ENCODE measurements at places on chromosomes 4 and X.

- no peak for DNase-seq
These were observed 65.6 kb downstream of the BANK1 start for GRCh38 chr4:101856149-101856548.

DNA sequence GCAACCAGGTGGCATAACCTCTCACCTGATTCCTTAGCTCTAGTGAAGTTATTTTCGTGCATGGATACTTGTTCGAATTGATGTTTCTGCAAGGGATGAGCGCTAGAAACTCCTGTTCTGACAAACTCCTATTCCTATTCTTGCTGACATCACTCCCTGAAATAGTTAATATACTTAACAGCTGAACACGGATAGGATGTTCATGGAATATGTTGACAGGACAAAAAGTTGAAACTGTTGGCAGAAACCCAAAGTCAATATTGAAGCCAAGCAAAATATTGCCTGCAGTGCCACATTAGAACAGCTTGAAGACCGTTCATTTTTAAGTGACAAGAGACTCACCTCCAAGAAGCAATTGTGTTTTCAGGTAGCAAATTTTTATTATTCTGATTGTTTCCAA is at the start of gene KLKB1:
Gene KLKB1, plus strand, starts transcription at position 287 of the 400 bp plus-strand sequence. CDS start 689 bp downstream, outside the sequence.
- DNase-seq = no peak

DNA sequence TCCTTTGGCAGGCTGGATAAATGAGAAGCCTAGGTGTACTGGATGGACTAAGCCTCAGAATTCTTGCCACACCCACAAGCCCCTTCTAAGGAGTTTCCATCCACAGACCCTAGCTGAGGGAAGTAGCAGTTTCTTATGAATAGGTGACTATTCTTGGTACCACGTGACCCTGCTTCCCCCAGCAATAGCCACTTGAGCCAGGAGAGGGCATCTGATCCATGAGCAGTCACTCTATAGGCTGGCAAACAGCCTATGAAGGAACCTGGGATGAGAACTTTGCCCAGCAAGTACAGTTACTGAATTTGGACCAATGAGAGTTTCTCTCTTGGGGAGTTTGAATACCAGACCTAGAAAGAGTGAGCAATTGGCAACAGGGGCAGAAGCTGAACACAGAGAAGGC is 84.0 kb downstream of the RTL9 start:
- DNase-seq = no peak

- DNase-seq = no peak
These were observed 559.3 kb upstream of the ZFP42 start for GRCh38 chr4:187436251-187436650.

- DNase-seq = no peak
These were observed 2.7 kb downstream of the HAND2 start for GRCh38 chr4:173527103-173527891.

- DNase-seq = no peak
These were observed 10.5 kb downstream of the DCAF8L2 start for GRCh38 chrX:27600686-27601085.

GRCh38 chr4:177116161-177116560 is 193.5 kb upstream of the NEIL3 start:
- DNase-seq = no peak

GRCh38 chrX:50067435-50068284 is 133.1 kb downstream of the AKAP4 start:
- no peak for DNase-seq

DNA sequence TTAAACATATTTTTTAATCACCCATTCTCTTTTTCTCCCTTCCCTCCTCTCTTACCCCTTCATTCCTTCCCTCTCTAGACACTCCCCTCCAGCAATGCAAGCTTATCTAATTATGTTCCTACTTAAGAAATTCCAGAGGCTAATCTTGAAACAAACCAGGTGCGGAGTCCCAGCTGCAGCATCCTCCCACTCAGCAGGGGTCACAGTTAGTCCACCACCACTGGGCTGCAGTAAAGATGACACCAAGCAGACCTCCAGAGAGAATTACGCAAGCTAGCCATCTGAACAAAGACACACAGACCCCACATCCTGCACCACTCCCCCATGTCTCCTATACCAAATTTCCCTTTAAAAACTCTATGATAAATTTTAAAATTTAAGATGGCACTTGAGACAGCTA is 13.9 kb upstream of the SEC24B start:
- no peak for DNase-seq

GRCh38 chr4:159593681-159594080 is 490.8 kb downstream of the RAPGEF2 start:
- no peak for DNase-seq

DNA sequence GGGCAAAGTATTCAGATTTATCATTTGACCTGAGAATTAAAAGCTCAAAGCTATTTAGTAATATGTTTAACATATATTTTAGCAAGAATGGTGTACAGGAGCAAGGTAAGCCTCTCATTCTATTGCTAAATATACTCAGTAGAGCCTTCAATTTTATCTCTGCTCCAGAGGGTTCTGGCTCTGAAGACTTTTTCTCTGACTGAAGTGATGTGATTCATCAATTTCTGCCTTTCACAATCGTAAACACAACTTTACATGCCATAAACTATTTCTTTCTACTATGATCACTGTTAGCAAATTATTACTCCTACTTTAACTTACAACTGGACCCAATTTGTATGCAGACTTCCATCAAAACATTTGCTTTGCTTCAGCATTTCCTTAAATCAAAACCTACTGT is 315.0 kb upstream of the NDST4 start:
- DNase-seq = no peak

DNA sequence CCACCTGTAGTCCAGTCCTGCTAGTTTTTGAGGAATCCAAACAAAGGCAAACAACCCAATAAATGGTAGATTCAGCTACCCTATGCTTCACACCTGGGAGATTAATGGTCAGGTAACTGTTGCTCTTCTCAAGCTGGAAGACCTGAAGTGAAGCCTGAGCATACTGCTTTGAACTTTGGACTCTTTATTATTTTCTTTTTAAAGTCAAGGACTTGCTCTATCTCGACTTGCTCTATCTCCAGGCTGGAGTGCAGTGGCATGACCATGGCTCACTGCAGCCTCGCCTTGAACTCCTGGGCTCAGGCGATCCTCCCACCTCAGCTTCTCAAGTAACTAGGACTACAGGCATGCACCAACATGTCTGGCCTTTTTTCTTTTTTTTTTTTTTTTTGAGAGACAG is 14.7 kb upstream of the KLHL13 start:
- DNase-seq = no peak

GRCh38 chr4:134624365-134624764 is 422.8 kb upstream of the PABPC4L start:
- no peak for DNase-seq

DNA sequence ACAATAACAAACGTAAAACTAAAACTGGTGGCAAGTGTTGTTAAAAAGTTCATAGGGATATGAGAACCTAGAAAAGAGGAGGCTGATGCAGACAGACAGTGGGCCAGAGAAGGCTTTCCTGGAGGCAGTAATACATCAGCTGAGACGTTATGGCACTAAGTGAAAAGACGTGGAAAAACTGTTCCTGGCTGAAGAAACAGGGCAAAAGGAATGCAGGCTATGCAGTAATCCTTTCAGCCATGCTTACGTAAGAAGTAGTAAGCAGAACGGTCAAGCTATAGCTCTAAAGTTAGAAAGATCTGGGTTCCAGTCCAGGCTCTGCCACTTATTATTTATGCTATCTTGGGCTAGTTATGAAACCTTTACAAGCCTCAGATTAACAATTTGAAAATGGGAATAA is 6.4 kb downstream of the LAMTOR3 start:
- DNase-seq = no peak

- DNase-seq = no peak
These were observed 89.3 kb downstream of the DDIT4L start for GRCh38 chr4:100100985-100101384.

GRCh38 chr4:81353861-81354260 is 117.8 kb downstream of the RASGEF1B start:
- DNase-seq = no peak

- no peak for DNase-seq
These were observed 17.0 kb upstream of the TBL1X start for GRCh38 chrX:9447906-9448305.

DNA sequence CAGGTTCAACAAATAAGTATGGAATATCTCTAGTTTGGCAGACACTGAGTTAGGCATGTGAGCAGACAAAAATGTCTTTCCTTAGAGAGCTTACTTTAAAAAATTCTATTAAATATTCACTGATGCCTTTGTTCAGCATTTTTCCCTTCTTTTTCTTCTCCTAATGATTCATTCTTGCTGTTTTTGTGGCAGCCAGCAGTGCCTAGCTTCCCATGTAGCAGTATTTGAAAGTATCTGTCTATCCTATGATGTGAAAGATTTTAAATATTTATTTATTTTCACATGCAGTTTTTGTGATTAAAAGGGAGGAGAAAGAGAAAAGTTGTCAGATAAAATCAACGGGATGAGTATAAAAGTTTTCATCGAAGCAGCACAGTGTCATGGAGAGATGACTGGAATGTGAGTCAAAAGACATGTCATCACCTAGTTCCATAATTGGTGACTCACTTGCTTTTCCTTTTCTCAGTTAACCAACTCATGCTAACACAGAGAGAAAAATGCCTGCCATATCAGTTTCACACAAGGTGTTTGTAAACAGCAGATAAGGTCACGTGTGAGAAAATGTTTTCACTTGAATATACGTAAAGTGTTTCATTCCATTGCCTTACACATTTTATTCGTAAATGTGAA is 69.8 kb downstream of the BMPR1B start:
- DNase-seq = no peak

DNA sequence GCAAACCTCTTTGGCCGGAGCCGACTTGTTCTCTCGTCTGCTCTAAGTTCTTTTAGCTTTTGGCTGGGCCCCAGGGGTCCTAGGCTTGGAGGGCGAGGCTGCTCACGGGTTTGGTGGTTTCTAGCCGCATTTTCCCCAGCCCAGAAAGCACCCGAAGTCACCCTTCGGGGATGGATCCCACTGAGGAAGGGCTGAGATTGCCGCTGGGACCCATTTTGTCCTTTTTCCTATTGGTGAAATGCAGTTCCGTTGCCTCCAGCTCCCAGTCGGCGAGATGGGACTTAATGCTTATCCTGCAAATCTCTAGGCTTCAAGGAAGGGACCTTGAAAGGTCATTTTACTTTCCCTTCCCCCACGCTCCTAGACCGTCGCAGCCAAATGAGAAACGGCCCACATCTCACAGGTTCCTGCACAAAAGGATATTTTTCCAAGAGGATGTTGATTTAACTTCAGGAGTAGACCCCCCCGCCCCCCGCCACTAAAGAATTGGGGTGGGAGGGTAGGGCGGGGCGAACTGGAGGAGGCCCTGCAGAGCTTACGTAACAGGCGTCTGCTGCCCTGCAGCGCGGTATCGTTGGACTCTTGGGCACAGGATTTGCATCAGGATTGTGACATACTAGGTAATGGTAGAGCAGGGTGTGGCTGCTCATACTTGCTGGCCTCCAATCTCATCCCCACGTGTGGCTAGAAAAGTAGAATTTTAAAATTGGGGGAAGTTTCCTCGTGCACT is 564 bp downstream of the PGK1 start:
- peak; percentile 51 for DNase-seq

DNA sequence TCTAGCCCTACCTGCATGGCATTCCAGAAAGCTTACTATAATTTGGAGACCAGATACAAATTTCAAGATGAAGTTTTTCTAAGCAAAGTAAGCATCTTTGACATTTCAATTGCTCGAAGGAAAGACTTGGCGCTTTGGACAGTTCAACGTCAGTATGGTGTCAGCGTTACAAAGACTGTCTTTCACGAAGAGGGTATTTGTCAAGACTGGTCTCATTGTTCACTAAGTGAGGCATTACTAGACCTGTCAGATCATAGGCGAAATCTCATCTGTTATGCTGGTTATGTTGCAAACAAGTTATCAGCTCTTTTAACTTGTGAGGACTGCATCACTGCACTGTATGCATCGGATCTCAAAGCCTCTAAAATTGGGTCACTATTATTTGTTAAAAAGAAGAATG is 17.6 kb downstream of the THAP9 start:
- no peak for DNase-seq

GRCh38 chrX:105697984-105698781 is 124.2 kb upstream of the NRK start:
- no peak for DNase-seq

DNA sequence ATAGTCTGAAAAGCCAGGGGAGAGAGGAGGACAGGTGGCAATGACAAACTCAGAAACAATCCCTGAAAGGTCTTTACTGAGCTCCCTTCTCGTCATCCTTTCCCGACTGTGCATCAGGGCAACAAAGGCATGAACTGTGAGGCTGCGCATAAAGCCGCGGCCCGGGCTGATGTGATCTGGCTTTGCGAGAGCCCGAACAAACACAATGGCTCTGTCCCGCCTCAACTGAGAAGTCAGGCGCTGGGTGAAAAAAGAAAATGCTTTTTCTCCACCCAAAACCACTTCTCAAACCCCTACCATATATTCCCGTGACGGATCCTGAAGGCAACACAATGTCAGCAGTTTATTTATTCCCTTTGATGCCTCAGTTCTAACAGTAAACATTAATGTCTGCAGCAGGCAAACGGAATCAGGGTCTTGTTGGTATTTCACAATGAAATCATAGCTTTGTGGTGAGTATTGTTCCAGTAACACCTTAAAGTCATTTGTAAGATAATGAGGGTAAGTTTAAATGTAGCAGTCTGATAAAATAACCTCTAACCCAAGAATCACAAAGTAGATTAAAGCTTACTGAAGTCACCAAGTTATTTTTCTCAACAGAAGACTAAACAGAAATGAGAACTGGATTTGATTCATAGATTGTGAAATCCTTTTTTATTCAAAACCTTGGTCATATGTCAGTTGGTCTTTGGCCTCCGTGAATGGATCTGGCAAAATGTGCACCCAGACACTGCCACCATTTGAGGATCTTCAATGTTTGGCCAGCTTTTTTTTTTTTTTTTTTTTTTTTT is 67.4 kb downstream of the APBB2 start:
- DNase-seq = no peak

GRCh38 chr4:6696611-6697010 is 2.9 kb downstream of the S100P start:
- DNase-seq = no peak

GRCh38 chrX:111244235-111244750 is 26.0 kb downstream of the CAPN6 start:
- DNase-seq = no peak

GRCh38 chr4:118969359-118969758 is 80.7 kb downstream of the SYNPO2 start:
- no peak for DNase-seq

- no peak for DNase-seq
These were observed 59.5 kb downstream of the APBB2 start for GRCh38 chr4:41154814-41155177.

GRCh38 chr4:145231906-145232700 is 51.7 kb upstream of the OTUD4 start:
- no peak for DNase-seq

- DNase-seq = no peak
These were observed 511.0 kb upstream of the ATOH1 start for GRCh38 chr4:93317561-93317960.

DNA sequence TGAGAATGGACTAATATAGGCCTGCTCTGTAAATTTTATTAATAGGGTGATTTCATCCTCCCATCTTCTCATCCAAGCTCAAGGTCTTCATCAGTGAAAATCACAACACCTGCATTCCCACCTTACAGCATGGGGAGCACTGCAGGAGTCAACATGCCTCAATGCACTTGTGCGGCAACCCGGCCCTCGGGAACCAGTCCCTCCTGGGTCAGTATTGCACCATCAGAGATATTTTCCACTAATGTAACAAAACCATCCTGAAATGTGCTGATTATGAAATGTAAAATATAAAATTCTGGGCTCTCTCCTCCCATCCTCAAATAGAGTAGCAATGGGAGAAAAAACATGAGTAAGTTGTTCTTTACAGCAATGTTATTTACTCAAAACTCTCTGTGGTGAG is 13.0 kb downstream of the USP46 start:
- no peak for DNase-seq
